ENCODE measurements at places on chromosomes 5 and 9. TPM values are rescaled to one million over a fixed set of nuclear protein-coding genes. Genes with fewer than 3 reads are reported as not detected.

Gene DBH
- not detected for total RNA-seq

Gene LCN12
- total RNA-seq = not detected

Gene FOXD4L5
- not detected for total RNA-seq

Gene MYMK
- 1.0 TPM for total RNA-seq

Gene PLPPR1
- total RNA-seq = not detected

Gene GKAP1
- 0.39 TPM for total RNA-seq

Gene INSL4
- total RNA-seq = not detected

Gene CARD19
- 114 TPM for total RNA-seq

Gene KIAA0825
- 2.2 TPM for total RNA-seq

Gene ESM1
- 0.16 TPM for total RNA-seq

Gene AMACR
- total RNA-seq = 12.9 TPM

Gene OTP
- 0.24 TPM for total RNA-seq

Gene REEP2
- total RNA-seq = 28.3 TPM

Gene PCDHGB5
- total RNA-seq = 7.6 TPM

Gene SYNPO
- total RNA-seq = 15.3 TPM

Gene OTULINL
- 4.8 TPM for total RNA-seq

Gene FRMD3
- 0.13 TPM for total RNA-seq

Gene GOLGA2
- total RNA-seq = 77.1 TPM

Gene SH2D3C
- 0.08 TPM for total RNA-seq

Gene TAF11L4
- not detected for total RNA-seq

Gene LRRC19
- not detected for total RNA-seq

Gene SPDL1
- total RNA-seq = 30.1 TPM

Gene C5orf58
- total RNA-seq = not detected

Gene DOCK2
- total RNA-seq = 1.6 TPM

Gene ANKRD18B
- under 0.01 TPM for total RNA-seq

Gene EQTN
- not detected for total RNA-seq

Gene UBAP2
- total RNA-seq = 14.5 TPM

Gene KIF4B
- total RNA-seq = 0.08 TPM

Gene NAA35
- 13.3 TPM for total RNA-seq

Gene TJP2
- 22.1 TPM for total RNA-seq

Gene PLK2
- 133 TPM for total RNA-seq

Gene PCDHGB4
- 3.7 TPM for total RNA-seq

Gene ZDHHC11B
- not detected for total RNA-seq

Gene DMXL1
- total RNA-seq = 17.1 TPM

Gene TSSK1B
- total RNA-seq = 0.26 TPM

Gene PTGES
- 47.7 TPM for total RNA-seq

Gene IFNA21
- not detected for total RNA-seq

Gene FOXD4L4
- total RNA-seq = 0.08 TPM

Gene EGR1
- 66.9 TPM for total RNA-seq

Gene POU4F3
- total RNA-seq = not detected

Gene IFNA4
- total RNA-seq = not detected

All from epithelial cell of alveolus of lung (primary cell).